Esophagus mucosa (tissue), 1 donor: ENCODE measurements at places on chromosomes 3 and 15. TPM values are rescaled to one million over a fixed set of nuclear protein-coding genes. Genes with fewer than 3 reads are reported as not detected.

The RNU5B-1 gene
- total RNA-seq, result 30.4 TPM

The ONECUT1 gene
- not detected for total RNA-seq

The HRG gene
- total RNA-seq, result 0.12 TPM

The ITGB5 gene
- 83.0 TPM for total RNA-seq

- ATAC-seq, result peak; percentile 47
These were observed 81.2 kb downstream of the SRGAP3 start for GRCh38 chr3:9168241-9168741.
